Right cardiac atrium (tissue), 5 donors: ENCODE measurements at places on chromosomes 2 and 18.

GRCh38 chr2:101026253-101026701 is 24.2 kb downstream of the RPL31 start:
- DNase-seq, result no peak

DNA sequence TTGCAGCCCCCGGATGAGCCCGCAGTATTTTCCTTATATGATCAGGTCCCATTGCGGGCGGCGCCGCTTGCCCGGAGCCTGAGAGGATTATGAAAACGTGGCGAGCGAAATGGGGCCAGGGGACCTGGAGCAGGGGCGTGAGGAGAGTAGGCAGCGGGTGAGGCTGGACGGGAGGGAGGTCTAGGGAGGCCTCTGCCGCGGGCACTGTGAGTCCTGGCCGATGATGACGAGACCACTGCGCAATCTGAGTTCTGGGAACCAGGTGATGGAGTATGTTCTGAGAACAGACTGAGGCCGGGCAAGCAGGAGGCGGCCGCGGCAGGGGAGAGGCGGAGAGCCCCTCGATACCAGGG is 790 bp upstream of the ACAA2 start:
- DNase-seq, result peak; percentile 53

GRCh38 chr18:50494569-50494968 is 65.3 kb upstream of the MAPK4 start:
- DNase-seq, result no peak

DNA sequence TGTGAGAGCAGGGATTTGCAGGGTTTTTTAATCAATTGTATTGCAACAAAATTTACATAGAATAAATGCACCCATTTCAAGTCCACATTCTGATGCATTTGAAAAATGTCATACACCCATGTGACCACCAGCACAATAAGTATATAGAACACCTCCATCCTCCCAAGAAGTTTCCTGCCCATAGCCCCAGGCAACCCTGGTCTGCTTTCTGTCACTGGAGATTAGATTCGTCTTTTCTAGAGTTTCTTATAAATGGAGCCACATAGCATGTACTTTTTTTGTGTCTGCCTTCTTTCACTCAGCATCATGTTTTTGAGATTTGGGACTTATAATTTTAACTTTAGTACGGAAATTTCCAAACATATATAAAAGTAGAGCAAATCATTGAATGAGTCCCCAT is 127.2 kb upstream of the EPAS1 start:
- no peak for DNase-seq

GRCh38 chr18:56233595-56233994 is 404.8 kb downstream of the TXNL1 start:
- DNase-seq, result peak; percentile 25

DNA sequence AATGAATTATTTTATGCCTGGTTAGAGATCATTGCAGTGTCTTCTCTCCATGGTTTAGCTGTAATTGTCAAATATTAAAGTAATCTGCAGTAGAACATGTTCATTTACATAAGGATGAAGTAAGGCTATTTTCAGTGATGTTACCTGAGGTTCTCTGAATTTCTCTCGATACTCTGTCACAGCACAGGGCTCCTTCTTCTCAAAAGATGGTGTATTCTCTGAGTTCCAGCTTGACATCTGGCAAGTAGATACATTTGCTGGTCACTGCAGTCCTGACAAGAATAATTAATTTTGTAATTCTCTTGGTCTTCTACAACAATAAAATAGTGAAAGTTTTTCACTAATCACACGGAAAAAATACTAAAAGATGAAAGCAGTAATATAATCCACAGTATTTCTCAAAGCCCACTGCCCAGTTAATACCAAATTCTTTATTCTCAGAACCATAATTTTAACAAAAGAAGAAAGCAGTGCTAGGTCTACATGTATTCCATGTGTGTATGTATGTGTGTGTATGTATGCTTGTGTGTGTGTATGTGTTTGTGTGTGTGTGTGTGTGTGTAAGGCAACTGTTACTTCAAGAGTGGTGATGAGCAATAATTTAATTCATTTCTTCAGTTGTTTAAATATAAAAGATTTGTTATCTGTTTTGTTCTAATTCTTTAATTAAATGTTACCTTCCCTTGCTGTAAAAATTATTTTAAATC is 1165.5 kb upstream of the SLC39A10 start:
- DNase-seq, result no peak

GRCh38 chr2:45301307-45302277 is 292.3 kb upstream of the SIX2 start:
- DNase-seq, result no peak

- DNase-seq, result peak; percentile 55
Measured at GRCh38 chr2:197705912-197706838, 1.0 kb downstream of the MARS2 start.

- DNase-seq, result no peak
Measured at GRCh38 chr2:14678761-14679160, 46.2 kb downstream of the LRATD1 start.

GRCh38 chr2:142842369-142842768 is 35.1 kb upstream of the KYNU start:
- DNase-seq, result no peak

GRCh38 chr2:42141687-42142546 is 27.2 kb upstream of the EML4 start:
- DNase-seq, result peak; percentile 73

GRCh38 chr2:240518981-240519380 is 38.8 kb downstream of the ANKMY1 start:
- no peak for DNase-seq

- peak; percentile 80 for DNase-seq
Measured at GRCh38 chr18:9613550-9614400, 584 bp downstream of the PPP4R1 start.

- DNase-seq, result no peak
Measured at GRCh38 chr2:170502361-170503130, 212.6 kb upstream of the SP5 start.

GRCh38 chr2:177434475-177434874 is 41.9 kb downstream of the AGPS start:
- no peak for DNase-seq

DNA sequence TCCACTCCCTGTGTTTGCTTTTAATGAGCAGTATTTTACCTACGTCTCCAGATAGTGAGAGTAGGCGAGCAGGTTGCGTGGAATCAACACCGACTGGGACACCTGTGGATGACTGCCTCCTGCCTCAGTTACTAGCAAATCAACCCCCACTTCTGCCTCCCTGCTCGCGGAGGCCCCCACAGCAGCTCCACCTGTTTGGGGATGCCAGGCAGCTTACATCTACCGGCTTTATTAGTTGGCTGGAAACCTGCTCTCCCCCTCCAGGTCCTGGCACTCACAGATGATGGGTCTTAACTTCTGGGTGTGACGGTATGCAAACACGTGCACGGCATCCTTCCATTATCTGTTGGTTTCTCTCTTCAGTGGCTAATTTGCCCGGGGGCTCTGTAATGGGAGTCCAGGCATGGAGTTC is 164.4 kb upstream of the SESTD1 start:
- no peak for DNase-seq

GRCh38 chr2:96762529-96763311 is 2.0 kb downstream of the CNNM4 start:
- no peak for DNase-seq

DNA sequence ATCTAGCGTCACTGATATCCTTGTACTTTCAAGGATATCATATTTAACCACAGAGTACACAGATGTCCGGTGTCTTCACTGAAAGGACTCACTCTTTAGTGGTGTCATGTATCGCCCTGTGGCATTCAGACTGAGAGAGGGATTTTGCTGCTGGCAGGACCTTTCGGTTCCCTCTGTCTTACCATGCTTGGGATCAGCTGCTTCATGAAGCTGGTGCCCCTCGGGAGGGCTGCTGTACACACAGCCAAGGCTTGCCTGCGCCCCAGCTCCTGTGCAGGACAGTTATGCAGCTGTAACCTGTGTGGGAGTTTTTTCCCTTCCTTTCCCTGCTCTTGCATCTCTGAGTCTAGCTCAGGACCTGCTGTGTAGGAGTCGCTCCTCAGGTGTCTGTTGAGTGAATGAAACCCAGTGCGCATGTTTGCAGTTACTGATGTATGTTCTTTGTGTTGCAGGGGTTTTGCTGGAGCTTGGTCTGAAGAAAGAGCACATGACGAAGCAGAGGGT is 64.4 kb downstream of the GREB1 start:
- no peak for DNase-seq

DNA sequence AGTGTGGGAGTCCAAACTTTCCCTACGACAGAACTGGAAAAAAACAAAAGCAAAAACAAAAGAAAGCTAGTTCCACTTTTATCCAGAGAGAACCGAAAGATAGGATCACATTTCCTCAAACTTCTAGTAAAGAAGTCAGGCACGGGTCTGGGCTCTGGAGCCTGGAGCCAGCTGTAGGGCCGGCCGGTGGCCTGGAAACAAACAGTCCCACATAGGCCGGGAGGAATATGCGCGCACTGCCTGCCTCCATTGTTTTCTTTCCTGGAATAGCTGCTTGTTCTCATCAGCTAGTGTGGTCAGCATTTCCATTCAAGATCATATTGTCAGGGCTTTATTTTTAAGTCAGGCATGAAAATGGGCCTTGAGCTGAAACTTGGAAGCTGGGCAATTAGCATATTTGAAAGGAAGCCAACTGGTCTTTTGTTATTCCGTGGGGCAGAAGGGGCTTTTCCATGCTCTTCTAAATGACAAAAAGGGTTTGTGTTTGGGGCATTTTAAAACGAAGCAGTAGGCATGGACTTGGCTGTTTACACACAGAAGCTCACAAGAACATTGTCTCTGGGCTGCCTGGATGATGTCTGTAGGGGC is 58.7 kb upstream of the RFX8 start:
- DNase-seq, result peak; percentile 50

- DNase-seq, result no peak
Measured at GRCh38 chr2:73426176-73426575, 40.5 kb downstream of the ALMS1 start.

DNA sequence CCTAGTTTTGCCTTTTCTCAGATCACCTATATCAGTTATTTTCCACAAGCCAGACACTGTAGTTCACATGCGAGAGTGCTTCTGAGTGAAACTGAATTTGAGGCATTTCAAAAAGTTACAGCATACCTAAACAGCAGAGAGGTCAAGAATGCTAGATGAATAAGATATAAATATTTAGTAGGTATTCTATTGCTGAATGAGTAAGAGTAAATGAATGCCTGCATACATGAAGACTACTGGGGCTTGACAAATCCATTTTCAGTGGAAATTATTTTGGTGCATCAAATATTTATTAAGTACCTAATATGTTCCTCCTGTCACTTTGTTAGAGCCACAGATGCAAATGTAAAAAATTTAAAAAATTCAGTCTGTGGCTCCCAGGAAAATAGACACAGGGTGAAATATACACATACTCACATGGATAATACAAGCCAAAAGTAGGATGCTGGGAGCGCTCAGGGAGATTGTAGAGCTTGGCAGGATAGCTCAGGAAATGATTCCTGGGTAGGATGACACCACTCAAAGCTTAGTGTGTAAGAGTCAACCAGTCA is 27.6 kb upstream of the CDC42EP3 start:
- no peak for DNase-seq

DNA sequence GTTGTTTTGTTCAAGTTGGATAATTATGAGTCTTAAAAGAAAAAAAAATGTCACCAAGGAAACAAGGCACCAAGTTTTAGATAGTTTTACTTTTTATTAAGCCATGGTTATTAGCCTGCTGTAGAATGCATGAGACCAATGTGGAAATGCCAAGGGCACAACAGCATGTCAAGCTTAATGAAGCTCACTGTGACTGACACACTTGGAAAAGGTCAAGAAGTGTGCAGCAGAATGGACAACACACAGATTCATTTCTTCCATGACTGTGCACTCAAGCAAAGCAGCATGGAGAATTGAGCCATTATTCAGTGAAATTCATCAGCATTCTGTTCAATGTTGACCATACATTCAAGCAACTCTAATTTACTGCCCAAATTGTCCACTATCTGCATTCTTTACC is 23.6 kb downstream of the SPHKAP start:
- DNase-seq, result no peak

- DNase-seq, result no peak
Measured at GRCh38 chr2:3175568-3175955, 202.1 kb downstream of the EIPR1 start.

DNA sequence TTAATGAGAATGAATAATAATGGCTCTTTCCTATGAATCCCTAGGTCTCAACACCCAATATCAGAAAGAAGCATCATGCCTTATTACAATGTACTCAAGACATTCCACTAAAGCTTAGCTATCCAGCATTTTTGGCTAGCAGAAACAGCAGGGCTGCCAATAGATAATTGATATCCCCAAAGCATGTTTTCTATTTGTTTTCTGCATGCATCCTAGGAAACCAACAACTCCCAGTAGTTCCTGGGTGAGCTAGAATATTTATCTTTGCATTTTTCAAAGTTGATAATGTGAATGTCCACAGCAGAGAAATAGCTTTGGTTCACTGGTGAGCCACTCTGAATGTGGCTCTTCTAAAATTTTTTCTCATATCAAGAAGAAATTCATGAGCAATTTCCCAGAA is 5.8 kb upstream of the ANTXR1 start:
- no peak for DNase-seq

GRCh38 chr2:219294356-219295351 is 14.5 kb downstream of the PTPRN start:
- DNase-seq, result peak; percentile 95

DNA sequence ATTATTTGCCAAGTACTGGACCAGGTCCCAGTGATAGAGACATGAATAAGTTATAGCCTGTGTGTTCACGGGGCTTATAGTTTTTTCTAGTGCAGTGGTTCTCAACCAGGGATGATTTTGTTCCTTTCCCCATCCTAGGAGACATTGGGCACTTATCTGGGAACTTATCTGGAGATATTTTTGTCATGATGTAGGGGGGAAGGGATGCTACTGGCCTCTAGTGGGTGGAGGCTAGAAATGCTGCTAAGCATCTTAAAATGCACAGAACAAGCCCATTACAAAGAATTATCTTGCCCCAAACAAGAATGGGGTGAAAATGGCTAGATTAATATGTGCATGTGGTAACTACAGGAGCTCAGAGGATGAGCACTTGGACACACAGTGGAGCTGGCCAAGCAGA is 75.2 kb downstream of the KLHL29 start:
- DNase-seq, result no peak

DNA sequence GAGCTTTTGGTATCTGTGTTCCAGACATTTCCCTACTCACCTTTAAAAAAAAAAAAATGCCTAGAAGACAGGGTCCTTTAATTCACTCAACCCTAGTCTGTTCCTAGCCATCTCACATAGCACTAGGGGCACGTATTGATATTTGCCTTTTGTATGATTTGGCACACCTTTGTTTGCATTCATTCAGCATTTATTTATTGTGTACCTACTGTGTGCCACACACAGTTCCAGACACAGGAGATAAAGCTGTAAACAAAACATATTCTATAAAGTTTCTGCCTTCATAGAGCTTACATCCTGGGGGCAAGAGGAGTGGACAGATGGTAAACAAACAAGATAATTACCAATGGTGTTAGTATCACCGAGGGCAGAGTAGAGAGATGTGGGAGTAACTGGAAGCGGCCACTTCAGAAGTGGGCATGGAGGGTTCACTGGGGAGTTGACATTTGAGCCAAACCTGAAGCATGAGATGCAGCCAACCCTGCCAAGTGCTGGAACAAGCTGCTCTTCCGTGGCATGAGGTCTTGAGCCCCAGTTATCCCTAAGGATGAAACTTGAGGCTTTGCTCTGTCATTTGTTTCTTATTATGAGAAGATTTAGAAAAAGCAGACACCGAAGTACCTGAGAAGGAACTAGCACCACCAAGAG is 18.2 kb downstream of the MAPRE2 start:
- no peak for DNase-seq

- no peak for DNase-seq
Measured at GRCh38 chr2:39490586-39490985, 53.5 kb upstream of the MAP4K3 start.

- DNase-seq, result no peak
Measured at GRCh38 chr2:238024986-238025385, 35.8 kb upstream of the SCLY start.
